ENCODE measurements at places on chromosomes 13 and 19.

DNA sequence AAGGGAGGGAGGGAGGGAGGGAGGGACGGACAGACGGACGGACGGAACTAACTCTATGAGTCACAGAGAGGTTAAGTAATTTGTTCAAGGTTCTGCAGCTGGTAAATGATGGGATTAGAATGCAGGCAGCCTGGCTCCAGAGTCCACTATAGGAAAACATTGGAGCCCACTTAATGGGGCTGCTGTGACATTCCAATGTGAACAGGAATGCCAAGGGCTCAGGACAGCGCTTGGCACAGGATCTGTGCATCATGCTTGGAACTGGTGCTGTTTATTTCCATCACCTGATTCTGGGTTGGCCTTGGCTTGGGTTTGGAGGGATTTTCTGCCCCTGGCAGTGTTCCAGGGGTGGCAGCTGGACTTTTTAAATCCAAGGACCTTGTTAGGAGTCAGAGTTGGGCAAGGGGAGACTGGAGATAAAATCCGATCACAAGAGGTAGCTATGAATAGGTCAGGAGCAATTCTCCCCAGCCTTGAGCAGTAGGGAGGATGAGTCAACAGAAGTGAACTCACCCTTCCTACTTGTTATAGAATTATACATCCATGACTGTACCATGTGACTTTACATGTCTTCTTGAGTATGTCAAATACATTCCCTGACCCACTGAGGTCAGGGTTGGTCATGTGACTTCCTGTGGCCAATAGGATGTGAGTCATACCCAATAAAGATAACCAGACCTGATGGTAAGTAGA is 7.8 kb upstream of the HIF3A start:
- DNase-seq = no peak

GRCh38 chr19:49149652-49150105 is 5.5 kb downstream of the HRC start:
- no peak for DNase-seq

DNA sequence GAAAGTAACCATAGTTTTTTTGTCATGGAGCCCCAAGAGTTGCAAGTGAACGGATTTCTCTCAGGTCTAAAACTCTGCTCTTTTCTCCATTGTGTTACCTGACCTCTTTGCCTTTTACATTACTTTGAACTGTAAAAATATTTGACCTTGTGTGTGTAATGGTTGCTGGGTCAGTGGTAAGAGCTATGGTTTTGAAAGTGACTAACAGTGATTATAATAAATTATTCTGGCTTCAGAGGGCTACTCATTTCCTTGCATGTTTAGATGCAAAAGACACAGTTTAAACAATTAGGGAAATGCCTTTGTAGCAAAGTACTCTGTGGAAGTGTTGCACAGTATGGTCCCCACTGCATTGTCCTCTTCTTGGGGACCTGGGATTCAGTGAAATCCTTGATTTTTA is 29.3 kb upstream of the PSG8 start:
- no peak for DNase-seq

- DNase-seq = no peak
These were observed 47.5 kb downstream of the CRTC1 start for GRCh38 chr19:18730885-18731513.

GRCh38 chr13:38687246-38688229 is 661 bp downstream of the FREM2 start:
- no peak for DNase-seq

DNA sequence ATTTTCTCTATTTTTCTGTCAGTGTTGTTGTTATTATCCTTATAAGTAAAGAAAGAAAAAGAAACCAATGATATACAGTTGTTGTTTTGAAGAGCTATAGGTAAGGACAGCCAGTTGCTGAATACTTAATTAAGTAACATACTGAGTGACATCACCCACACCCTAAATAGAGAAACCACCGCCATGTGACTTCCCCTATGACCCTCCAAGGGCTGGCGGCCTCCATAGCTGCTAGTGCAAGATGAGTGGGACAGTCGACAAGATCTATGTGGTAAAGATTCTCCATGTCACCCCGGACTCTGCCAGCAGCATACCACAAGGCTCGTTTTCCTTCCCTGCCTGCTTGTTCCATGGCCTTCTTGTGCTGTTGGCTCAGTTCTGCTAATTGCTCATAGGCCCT is 221.1 kb downstream of the DNAJC15 start:
- no peak for DNase-seq

GRCh38 chr13:37615276-37615675 is 16.7 kb upstream of the POSTN start:
- DNase-seq = no peak

GRCh38 chr19:11361037-11361770 is 6.0 kb downstream of the PLPPR2 start:
- DNase-seq = peak; percentile 46

- no peak for DNase-seq
These were observed 51.2 kb upstream of the SHKBP1 start for GRCh38 chr19:40525234-40526051.

DNA sequence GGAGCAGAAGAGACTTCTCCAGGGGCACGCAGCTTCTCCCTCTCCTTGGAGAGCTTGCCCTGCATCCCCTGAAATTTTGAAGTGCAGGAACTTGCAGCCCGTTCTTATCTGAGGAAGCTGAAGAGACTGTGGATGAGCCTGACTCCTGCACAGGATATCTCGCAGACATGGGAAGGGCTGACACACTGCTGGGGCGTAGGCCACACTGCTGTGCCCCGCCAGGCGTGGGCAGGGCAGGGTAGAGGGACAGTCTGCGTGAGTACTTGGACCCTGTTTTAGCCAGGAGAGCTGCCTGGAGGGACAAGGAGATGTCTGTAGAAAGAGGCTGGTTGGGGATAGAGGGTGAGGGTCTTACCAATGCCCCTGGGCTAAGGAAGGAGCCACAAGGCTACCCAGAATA is 353.7 kb upstream of the NBEA start:
- DNase-seq = no peak

- no peak for DNase-seq
These were observed 290.7 kb upstream of the MIR17HG start for GRCh38 chr13:91056746-91057145.

DNA sequence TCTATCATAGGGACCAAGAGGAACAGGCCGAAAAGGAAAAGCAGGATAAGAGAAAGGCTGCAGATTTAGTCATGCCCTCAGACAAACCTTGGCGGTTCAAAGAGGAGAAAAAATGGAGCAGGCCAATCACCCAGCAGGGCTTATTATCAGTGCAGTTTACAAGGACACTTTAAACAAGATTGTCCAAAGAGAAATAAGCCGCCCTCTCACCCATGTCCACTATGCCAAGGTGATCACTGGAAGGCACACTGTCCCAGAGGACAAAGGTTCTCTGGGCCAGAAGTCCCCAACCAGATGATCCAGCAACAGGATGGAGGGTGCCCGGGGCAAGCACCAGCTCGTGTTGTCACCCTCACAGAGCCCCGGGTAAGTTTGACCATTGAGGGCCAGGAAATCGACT is 8.3 kb upstream of the REX1BD start:
- DNase-seq = no peak

DNA sequence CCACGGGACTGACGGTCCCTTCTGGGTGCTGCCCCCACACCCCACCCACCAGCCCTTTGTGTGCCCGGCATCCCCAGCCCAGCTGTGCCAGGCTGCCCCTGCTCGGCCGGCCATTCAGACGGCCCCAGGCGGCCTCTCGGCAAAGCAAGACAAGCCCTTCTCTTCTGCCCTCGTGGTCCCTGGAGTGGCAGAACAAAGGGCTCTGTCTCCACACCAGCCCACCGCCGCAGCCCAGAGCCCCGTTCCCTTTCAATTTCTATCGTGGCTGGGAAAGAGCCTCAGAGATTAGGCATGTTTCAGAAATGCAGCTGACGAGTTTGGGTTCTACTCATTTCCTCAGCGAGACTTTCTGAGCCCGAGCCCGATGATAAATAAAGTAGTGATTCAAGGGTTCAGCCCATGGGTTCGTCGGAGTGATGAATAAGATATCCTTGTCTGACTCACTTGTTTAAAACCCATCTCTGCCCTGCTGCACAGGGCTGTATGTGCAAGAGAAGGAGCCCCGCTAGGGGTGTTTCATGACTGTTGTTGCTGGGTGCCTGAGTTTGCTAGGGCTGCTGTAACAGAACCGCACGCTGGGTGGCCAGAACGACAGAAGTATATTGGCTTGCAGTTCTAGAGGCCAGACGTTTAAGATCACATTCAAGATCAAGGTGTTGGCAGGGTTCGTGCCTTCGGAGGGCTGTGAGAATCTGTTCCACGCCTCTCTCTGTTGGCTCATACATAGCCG is 4.3 kb downstream of the MYO9B start:
- DNase-seq = peak; percentile 78

DNA sequence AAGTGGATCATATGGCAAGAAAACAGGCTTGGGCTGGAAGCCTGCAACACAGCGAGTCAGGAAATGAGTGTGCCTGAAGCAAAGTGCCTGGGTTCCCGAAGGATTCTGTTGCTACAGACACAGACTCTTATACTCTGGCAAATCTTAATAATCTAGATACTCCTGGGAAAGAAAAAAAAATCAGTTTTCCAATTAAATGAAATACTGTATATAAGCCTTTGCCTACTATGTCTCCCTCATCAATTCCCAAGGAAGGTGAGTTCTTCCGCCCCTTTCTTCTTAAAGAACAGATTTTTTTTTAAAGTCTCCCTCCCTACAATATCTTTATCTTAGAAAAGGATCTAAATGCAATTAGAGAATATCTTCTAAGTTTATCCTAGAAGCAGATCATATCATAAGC is 10.3 kb downstream of the ZFP82 start:
- no peak for DNase-seq

DNA sequence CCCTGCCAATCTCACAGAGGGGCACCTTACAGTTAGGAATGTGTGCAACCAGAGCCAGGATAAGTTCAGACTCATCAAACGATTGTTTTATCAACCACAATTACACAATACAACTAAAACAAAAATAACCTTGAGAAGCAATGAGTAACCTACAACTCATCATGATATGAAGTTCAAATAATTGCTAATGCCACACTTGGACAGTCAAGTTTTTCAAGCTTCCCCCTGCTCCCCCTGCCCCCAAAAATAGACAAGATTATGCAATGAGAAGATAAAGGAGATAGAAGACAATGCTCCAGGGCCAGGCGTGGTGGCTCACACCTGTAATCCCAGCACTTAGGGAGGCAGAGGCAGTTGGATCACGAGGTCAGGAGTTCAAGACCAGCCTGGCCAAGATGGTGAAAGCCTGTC is 13.6 kb upstream of the KPNA3 start:
- no peak for DNase-seq

DNA sequence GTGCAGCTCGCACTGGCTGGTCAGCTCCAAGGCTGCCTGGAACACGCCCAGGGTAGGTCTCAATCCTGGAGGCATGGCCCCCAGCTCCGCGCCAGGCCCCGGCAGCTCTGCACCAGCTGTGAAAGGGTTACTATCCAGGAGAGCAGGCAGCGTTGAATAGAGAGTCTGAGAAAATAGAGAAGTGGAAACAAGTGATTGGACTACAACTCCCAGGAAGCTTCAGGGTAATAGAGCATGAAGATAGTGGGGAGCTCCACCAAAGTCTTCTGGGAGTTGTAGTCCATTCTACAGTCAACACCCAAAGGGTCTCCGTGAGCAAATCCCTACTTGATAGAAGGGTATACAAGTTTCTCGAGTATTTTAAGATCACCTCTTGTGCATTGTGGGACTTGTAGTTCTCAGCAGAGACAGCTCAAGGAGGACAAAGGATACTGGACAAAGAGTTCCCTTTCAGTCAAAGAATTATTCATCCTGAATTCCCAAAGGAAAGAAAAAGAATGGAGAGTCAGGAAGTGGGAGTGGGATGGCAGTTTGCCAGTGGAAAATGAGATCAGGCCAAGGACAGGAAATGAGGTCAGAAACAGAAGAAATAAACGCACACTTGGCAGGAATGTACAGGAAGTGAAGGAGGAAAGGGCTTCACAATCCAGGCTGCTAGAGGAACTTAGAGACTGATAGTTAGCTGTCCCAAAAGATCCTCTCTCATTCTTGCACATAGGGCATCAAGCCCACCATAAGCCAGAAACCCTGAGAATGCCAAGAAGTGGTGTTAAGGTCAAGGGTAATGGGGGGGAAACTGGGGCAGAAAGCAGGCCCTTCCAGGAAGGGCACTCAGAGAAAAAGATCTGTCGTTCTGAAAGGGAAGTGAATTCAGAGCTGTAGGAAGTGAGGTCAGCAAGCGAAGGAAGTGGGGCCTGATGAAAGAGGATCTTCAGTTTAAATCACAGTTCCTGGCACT is 5.5 kb upstream of the MAMSTR start:
- DNase-seq = no peak

- no peak for DNase-seq
These were observed 1430.1 kb upstream of the SPRY2 start for GRCh38 chr13:81770868-81771505.

GRCh38 chr13:98821372-98822224 is 69.1 kb upstream of the SLC15A1 start:
- no peak for DNase-seq

GRCh38 chr19:49468746-49469447 is 5.1 kb upstream of the FLT3LG start:
- DNase-seq = peak; percentile 75

DNA sequence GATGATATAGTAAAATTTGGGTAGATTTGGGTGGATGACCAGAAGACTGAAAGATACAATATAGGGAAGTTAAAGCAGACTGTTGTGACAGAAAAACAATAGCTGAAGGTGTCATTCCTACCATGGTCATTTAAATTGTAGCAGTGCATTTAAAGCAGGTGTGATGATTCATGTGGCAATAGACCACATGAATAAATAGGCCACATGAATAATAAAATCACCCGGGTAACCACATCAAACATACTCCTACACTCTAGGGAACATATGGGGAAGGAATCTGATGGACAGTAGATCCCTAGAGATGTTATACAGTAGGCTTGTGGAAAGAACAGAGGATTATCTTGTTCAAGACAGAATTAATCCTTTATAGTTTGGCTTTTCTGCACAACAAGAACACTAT is 392.6 kb downstream of the SLITRK5 start:
- DNase-seq = no peak

DNA sequence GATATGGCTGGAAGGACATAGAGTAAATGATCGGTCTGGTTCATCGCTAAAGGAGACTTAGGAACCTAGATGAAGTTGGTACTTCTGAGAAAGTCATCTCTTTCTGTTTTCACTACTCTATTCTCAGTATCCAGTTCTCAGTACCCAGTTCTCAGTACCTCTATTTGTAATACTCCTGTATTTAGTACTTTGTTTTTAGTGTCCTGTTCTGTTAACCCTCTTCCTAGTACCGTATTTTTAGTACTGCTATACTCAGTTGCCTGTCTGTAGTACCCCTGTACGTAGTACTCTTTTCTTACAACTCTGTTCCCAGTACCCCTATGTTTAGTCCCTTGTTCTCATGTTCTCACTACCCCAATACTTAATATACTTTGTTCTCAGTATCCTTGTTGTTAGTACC is 1.2 kb downstream of the RFXAP start:
- DNase-seq = no peak
